ENCODE measurements at places on chromosomes 16 and 17.

DNA sequence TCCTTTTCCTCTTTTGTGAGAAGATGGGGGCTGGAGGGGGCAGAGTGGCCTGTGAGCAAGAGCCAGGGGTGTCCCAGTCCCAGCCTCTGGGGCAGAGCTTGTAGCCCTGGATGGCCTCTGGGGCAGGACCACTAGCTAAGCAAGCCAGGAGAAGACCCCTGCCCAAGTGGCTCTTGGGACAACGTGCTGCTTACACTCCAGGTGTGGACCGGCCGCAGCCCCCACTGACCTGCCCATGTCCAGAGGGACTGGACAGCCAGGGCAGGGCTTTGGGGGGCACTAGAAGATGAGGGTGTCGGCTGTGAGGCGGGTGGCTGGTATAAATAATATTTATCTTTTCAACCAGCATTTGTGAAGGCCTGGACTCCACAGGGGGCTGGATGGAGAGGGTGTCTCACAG is 9.2 kb upstream of the SPPL2C start:
- DNase-seq = no peak

DNA sequence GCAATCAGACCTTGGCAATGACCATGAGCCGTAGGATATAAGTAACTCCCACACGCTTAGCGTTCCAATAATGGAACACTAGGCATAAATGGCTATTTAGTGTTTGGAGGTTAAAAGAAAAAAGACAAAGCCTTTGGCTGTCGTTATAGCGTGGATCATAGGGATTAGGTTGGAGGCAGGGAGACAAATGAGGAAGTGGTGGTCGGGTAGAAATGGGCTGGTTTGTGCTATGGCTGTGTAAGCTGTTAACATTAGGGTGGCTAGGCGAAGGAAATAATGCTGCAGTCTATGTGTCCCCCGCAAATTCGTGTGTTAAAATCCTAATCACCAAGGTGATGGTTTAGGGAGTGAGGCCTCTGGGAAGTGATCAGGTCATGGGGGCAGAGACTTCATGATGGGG is 120.4 kb upstream of the IRX6 start:
- DNase-seq = no peak

DNA sequence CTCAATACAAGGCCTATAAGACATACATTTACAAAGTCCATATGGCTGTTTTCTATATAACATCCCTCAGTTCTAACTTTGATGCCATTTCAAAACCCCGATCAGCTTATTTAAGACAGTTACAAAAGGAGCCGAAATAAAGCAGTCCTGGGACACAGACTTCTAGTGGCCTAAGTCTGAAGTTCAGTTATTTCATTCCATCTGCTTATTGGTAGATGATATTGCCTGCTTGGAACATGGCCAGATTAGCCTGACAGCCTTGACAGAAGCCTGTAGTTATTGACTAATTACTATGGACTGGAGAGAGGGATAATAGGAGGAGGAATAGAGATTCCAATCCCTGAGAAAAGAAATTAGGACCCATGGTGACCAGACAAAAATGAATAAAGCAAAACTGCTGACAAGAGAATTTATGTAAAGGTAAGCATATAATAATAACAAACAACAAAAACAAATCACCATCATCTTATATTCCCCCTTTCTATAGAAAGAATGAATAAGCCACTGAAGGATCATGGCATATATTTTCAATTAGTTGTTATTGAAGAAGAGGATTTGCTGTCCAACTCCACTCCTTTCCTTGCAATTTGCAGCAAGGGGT is 206.3 kb upstream of the TOM1L1 start:
- no peak for DNase-seq

- no peak for DNase-seq
These were observed 38.2 kb downstream of the PITPNC1 start for GRCh38 chr17:67415291-67415690.

- DNase-seq = no peak
These were observed 15.4 kb downstream of the C17orf78 start for GRCh38 chr17:37391146-37391545.

DNA sequence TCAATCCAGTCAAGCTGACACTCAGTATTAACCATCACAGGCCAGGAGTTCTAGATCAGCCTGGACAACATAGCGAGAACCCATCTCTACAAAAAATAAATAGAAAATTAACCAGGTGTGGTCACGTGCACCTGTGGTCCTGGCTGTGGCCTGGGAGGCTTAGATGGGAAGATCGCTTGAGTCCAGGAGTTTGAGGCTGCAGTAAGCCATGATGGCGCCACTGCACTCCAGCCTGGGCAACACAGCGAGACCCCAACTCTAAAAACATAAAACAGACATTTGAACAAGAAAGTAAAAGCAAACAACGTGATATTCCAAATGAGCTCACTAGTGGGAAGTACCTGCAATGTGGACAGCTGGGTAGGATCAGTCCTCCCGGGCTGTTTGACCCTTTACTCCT is 41.9 kb downstream of the CRISPLD2 start:
- DNase-seq = no peak

- no peak for DNase-seq
These were observed 107.3 kb upstream of the CDH5 start for GRCh38 chr16:66258916-66259845.

DNA sequence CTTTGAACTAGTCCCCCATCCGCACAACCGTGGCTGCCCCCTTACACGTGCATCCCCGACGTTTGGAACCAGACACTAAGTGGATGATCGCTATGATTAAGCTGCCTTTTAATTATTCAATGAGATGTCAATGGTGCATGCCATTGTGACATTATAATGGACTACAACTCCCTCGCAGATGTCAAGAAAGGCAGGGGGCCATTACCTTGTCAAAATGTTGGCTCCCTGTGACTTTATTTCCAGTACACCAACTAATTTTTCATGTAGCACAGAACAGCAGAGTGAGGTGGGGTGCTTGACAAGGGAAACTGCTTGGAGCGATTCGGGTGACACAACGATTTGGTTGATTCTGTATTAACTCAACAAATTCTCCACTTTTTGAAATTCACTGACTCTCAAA is 26.5 kb downstream of the ASIC2 start:
- DNase-seq = no peak

DNA sequence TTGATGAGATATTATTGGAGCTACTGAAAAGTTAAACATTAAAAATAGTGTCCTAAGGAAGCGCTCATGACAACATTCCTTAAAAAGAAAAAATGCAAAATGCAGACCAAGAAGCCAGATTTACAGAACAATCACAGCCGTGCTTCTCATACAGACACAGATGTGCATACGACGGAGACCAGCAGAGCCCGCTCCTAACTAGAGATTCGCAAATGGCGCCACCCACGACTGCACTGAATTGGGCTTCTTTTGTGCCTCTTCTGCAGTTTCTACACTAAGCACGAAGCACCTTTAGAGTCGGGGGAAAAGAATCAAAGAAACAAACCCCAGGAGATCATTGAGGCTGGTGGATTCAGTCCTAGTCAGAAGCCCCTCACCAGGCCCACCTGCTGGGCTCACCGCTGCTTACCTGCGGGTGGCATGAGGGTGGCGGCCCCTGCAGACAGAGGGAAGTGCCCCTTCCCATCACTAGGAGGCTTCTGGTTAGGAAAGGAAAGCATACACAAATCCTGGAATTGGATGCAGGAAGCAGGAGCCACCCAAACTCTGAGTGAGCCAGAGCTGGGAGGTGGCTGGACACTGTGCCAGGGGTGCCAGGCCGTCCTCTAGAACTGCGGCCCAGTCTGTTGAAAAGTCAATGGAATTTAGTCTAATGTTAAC is 64.9 kb upstream of the CHMP6 start:
- no peak for DNase-seq

DNA sequence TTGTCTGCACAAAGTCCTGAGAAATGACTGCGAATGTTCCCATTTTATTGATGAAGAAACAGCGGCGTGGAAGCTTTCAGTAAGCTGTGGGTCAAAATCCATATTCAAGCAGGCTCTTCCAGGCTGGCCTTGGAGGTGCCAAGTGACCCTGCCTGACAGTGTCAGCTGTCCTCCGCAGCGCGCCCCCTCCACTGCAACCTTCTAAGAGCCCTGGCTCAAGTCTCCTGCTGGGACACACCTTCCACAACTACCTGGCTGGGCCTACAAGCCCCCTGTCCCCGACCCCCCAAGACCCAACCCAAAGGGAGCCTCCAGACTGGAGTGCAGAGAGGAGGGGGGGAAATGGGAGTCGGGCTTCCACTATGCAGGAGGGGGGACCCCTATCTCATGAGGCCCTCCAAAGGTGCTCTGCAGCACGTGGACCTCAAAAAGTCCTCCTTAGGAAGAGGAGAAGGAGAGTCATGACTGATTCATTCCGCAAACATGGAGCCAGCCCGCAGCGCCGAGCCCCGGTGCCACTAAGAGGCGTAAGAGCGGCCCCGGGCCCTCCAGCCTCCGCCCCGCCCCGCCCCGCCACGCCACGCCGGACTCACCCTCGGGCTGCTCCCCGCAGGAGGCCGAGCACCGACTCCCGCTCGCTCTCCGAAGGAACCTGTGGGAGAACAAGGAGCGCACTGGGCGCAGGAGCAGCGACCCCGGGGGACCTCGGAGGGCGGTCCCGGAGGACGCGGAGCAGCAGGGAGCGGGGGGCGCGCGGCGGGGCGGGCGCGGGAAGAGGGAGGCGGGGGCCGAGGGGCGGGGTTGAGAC is 574 bp downstream of the MPP3 start:
- DNase-seq = no peak

DNA sequence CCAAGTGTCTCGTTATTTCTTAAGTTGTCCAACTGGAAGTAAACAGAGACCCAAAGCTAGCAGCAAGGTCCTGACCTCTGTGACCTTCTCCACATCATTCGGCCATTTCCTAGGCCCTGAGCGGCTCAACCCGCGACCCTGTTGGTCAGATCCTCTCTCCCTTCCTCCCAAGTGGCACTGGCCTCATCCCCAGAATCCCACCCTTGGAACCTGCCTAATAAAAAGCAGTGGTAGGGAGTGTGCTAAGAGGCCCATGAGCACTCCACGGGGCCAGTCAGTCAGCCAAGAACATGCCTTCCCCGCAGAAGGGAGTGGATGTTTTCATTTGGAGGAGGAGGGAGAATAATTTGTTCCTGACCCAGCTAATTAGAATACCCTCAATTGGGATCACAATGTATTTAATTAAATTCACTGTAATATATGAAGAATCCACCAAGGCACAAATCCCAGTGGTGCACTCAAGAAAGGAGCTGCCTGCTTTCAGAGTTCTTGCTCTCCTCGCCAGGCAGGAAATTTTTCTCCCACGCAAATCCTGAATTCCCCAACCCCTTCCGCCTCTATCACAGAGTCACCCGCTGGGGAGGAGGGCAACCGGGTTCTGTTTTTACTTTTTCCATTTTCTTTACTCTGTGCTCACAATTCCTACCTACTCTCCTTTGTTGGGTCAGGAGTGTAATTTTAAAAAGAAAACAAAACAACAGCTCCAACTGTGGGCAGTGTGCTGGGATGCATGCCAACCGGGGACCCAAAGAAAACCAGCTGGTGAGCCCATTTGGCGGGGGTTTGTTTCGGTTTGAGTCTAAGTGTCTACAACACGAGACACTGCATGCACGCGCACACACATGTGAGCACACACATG is 153.4 kb downstream of the ZFHX3 start:
- no peak for DNase-seq

Data from tibial nerve (tissue), 4 donors.